ENCODE measurements at places on chromosomes 5 and 9. TPM values are rescaled to one million over a fixed set of nuclear protein-coding genes. Genes with fewer than 3 reads are reported as not detected.

DNA sequence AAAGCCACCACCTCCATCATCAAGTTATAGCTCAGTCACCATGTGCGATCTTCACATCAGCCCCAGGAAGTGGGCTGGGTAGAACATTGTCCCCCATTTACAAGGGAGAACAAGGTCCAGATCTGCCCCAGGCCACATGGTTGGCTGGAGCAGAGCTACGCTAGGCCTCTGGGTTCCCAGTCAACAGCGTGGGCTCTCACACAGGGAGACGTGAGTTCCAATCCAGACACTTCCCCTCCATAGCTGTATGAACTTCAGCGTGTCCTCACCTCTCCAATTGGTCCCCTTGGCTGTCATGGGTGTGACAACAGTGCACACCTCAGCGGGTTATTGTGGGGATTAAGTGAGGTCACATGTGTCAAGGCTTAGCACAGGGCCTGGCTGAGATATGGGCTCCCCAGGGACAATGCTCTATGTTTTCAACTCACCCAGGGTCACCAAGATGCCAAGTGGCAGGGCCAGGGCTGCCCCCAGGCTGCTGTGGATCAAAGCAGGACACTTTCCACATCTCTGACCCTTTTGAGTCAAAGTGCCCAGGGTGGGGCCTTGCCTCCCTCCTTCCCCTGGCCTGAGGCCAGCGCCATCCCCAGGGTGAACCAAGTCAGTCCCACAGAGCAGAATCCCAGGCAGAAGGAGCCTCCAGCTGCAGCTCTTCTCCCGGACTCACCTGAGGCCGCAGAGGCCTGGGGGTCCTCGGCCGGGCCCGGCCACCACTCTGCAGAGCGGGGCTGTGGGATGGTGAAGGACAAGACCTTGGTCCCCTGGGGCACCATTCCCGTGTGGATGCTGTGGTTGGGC lies 19.8 kb downstream of the AKNA start:
- no peak for DNase-seq

DNA sequence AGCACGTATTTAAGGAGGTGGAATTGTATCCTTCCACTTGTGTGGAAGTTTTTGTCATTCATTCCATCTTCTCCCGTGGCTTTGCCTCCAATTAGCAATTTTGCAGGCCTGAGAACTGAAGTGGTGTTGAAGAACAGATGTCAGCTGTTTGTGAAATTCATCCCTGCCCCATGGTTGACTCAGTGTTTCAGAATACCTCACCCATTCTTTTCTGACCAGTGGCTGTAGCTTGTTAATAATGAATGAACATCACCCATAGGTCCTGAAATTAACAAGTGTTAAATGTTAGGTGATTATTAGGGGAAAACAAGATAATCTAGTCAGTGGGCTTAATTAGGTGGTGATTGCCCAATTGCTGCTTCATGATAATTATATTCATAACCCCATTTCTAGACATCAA lies 11.7 kb downstream of the ZNF462 start:
- no peak for DNase-seq

DNA sequence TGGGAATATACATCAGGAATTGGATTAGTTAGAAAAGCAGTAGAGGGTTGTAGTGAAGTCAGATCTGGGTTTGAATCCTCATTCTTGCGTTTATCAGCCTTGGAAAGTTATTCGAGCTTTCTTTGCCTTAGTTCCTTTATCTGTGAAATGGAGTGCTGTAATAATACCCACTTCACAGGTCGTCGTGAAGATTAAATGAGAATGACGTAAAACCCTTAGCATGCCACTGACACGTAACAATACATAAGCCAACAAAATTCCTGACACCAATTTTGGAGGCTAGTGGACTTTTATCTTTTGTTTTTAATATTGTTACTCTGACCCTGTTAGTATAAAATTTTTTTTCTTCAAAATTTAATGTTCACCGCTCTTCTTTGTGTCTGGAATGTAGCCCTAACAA lies 3.4 kb downstream of the SKP2 start:
- DNase-seq: no peak

DNA sequence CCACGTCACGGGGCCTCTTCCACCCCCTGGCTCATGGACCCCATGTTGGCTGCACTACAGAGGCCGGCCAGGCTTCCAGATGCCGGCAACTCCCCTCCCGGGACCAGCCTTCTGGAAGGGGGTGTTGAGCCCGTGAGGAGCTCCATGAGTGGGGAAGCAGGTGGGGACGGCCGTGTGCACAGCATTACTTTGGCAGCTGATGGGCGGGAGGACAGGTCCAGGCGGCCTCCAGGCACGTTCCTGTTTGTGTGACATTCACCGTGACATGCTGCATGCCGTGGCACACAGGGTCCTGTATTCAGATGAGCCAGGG lies 29.1 kb upstream of the ABO start:
- DNase-seq: no peak

DNA sequence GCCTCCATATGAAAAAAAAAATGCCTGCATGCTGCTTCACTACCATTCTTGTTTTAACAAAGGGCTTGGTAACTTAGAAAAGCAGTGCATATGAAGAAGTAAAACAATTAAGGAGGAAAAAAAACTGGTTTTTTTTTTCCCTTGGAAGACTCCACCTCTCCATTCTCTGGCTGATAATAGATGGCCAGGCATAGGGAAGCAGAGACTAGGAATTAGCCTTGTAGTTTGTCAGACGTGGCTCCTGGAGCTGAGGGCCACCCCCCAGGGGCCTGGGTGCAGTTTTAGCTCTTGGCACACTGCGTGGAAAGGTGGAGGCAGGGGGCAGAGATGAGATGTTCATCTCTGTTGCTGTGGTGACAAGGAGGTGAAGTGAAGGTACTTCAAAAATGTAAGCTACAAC lies 42.7 kb downstream of the WDR36 start:
- no peak for DNase-seq

- no peak for DNase-seq
Measured at GRCh38 chr9:114123031-114123977, 24.2 kb upstream of the KIF12 start.

GRCh38 chr5:88686726-88687125 lies 196.3 kb downstream of the MEF2C start:
- DNase-seq: no peak

- DNase-seq: no peak
Measured at GRCh38 chr5:100903039-100903887, at the start of gene ST8SIA4. Gene ST8SIA4, minus strand, starts transcription at chr5:100903282. Its CDS starts 327 bp downstream, at chr5:100902955.

- no peak for DNase-seq
Measured at GRCh38 chr5:180598797-180599589, 7.7 kb upstream of the SCGB3A1 start.

DNA sequence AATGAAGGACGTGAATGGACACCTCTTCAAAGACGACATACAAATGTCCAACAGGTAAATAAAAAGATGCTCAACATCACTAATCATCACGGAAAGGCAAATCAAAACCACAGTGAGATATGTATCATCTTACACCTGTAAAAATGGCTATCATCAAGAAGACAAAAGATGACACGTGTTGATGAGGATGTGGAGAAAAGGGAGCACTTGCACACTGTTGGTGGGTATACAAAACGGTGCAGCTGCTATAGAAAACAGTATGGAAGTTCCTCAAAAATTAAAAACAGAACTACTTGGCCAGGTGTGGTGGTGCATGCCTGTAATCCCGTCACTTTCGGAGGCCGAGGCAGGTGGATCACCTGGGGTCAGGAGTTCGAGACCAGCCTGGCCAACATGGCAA lies 47.9 kb downstream of the STK10 start:
- DNase-seq: no peak

DNA sequence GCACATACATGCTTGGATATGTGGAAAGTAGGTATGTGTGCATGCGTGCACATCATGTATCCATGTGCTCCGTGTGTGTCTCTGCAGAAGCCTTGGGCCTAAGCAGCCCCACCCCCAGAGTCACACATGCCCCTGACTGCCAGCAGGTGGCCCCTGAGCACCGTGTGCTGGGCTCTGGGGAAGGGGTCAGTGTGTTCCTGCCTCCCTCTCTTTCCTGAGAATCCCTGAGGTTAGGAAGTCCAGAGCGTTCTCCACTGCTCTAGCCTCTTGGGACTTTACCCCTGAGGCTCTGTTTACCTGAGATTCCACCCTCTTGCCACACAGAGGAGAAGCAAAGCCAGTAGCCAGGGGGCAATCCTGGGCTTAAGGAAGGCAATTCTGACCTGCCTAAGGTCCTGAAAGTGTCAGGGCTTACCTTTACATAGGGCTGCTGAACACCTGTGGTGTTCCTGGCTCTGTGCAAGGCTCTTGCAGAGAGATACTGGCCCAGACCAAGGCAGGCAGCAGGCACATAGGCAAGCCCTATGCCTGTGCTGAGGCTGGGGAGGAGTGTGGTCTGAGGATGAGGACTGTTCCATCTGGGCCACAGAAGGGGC lies 207.3 kb downstream of the TMEM38B start:
- no peak for DNase-seq

GRCh38 chr9:75142202-75142601 lies 53.9 kb downstream of the OSTF1 start:
- DNase-seq: no peak

DNA sequence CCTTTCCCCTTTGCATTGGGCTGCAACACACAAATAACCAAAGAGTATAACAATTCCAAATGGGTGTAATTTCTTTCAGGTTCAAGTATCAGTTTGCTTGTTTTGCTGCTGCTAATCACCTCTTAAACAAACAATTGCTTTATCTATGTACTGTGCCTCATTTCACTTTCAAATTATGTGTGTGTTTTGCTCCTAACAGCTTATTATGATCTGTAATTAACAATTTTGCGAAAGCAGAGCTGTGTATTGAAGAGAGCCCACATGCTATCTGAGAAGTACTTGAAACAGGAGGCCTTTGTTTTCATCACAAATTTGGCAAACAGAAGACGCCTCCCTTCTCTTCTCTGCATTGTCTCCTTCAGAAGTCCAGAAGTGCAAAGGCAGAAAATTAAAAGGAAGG lies 312.0 kb downstream of the TLE1 start:
- no peak for DNase-seq

- DNase-seq: no peak
Measured at GRCh38 chr9:135001526-135001925, 83.8 kb upstream of the FCN1 start.

DNA sequence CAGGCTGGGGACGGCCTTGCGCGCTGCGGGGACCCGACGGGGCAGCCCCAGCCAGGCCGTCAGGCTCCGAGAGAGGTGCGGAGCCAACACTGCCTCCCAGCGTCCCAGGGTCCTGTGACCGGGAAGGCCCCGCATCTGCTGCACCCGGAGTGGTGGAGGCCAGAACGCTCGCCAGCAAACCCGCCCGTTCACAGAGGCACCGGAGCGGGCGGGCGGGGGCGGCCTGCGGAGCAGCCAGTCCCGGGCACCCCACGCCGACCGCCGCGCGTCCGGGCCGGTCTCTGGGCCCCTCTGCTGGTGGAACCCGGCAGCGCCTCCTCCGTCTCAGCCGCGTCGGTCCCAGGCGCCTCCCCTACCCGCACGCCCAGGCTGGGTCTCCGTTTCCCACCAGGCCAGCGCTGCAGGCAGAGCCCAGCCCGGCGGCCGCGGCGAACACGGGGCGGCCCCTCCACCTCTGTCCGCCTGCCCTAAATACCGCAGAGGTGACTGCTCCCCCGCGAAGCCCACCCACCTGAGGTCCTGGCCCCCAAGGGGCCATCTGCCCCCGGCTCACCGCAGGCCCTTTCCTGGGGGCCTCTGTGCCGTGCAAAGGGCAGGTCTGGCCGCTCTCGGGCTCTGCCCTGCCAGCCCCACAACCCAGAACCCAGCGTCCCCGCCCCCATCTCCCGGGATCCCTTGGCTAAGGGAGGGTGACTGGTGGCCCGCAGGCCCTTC lies 15.9 kb downstream of the EXD3 start:
- DNase-seq: no peak

The ABCA1 gene
- polyA plus RNA-seq: 10.8 TPM

The PSAT1 gene
- polyA plus RNA-seq: 67.9 TPM

The HTR4 gene
- polyA plus RNA-seq: 0.04 TPM

The GRXCR2 gene
- polyA plus RNA-seq: not detected

The GRM6 gene
- 0.52 TPM for polyA plus RNA-seq

The AJM1 gene
- 0.54 TPM for polyA plus RNA-seq

The KCNN2 gene
- polyA plus RNA-seq: 4.8 TPM

The ZNF354B gene
- polyA plus RNA-seq: 19.2 TPM

The SPATA31C1 gene
- 0.40 TPM for polyA plus RNA-seq

The CMYA5 gene
- 14.0 TPM for polyA plus RNA-seq

The WDR41 gene
- polyA plus RNA-seq: 61.3 TPM

The PLAC8L1 gene
- polyA plus RNA-seq: 0.85 TPM

The PSIP1 gene
- polyA plus RNA-seq: 224 TPM

The SLCO6A1 gene
- polyA plus RNA-seq: not detected

The DDX31 gene
- 17.3 TPM for polyA plus RNA-seq

The SLC23A1 gene
- 12.3 TPM for polyA plus RNA-seq

Data from right renal cortex interstitium (tissue), 3 donors.